ENCODE measurements at places on chromosomes 4 and X.

DNA sequence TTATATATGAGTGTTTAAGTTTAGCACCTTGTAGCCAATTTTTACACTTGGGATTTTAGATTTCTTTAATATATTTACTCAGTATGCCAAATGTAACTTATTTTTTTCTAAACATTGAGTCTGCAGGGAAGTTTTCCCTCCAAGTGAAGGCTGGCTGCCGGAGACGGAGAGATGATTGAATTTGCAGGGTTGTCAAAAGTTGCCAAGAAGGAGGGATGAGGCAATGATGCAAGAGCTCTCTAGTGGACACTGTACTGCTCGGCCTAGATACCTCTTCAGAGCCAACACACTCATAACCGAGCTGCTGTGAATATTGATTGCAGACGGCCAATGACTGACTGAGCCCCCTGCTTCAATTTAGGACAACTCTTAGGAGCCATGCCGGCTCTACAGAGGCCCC, 318.6 kb upstream of the CASK start:
- DNase-seq: no peak

DNA sequence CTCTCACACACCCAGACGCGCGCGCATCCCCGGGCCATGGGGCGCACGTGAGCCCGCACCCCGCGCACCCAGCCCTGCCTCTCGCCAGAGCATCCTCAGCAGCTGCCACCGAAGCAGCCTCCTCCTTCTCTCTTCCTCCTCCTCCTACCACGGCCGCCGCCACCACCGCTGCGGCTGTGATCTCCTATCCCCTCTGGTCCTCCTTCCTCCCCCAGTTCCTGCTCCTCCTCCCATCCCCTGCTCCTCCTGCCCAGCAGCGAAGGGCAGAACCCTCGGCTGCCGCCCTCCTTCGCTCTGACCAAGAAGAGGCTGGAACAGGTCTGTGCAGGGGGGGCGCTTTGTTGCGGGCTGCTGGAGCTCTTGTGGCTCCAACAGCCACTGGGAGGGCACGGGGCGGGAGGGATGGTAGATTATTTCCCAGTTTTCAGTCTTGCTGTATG, 148.7 kb upstream of the CHRDL1 start:
- DNase-seq: peak; percentile 74

DNA sequence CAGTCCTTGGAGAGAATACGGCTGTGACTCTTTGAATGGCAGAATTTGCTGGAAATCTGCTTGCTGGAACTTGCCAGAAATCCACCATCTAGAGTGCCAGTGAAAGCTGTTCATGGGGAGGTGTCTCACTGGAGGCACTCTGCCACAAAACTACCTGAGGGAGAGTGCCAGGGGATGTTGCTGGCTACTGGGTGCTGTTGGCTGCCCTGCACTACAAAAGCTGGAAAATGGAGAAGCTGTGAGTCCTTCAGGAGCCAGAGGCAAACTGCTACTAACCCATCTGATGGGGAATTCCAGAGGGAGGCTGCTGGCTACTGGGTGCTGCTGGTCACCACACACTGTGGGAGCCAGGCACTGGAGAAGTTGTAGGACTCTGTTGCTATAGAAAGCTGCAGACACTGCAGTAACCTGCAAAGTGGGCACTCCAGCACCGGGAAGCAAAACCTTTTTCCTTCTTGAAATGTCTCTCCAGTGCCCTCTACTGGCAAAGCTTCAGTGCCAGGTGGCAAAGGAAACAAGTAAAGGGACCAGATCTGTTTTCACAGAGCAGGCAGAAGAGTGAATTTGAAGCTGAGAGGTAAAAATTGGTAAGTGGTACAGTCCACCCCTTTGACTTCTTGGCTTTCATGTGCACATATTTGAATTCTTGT, 47.8 kb upstream of the HSD17B10 start:
- DNase-seq: peak; percentile 75

- DNase-seq: peak; percentile 64
These were observed 73.8 kb upstream of the FREM3 start for GRCh38 chr4:143773998-143774895.

DNA sequence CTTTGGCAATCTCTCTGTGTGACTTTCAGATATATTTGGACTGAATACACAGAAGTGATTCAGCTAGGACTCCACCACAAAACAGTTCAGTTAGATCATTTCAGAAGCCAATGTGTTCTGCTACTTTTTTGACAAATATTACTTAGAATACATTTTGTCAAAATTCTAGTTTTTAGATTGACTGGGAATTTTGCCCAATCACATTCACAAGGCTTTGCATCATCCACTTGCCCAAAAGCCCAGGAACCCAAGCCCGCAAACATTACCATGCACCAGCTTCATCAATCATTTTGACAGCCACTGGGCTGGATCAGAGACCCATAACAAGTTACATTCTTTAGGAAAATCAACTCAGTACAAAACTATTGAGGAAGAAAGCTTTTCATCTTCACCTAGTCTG, 256.6 kb upstream of the NDST3 start:
- peak; percentile 49 for DNase-seq

- peak; percentile 1 for DNase-seq
These were observed 253.6 kb downstream of the CBLL2 start for GRCh38 chrX:22526339-22526738.

DNA sequence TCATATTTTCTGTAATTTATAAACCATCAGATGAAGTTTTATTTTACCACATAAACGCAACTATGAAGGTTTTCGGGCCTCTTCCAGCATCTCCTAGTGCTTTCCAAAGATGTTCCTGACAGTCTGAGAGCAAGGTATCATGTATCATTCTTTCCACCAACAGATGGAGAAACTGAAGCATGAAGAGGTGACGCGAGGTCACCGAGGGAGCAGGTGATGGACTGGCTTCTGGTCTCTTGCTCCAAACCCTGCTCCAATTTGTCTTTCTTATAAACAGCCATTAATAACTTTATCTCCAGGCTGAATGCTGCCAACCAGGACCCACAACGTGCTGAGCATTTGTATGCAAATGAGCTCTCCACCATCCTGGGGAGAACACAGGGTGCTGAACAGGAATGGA, 86.3 kb upstream of the MAML3 start:
- peak; percentile 88 for DNase-seq

GRCh38 chrX:103157496-103158316, 57.2 kb upstream of the BEX4 start:
- DNase-seq: peak; percentile 25

DNA sequence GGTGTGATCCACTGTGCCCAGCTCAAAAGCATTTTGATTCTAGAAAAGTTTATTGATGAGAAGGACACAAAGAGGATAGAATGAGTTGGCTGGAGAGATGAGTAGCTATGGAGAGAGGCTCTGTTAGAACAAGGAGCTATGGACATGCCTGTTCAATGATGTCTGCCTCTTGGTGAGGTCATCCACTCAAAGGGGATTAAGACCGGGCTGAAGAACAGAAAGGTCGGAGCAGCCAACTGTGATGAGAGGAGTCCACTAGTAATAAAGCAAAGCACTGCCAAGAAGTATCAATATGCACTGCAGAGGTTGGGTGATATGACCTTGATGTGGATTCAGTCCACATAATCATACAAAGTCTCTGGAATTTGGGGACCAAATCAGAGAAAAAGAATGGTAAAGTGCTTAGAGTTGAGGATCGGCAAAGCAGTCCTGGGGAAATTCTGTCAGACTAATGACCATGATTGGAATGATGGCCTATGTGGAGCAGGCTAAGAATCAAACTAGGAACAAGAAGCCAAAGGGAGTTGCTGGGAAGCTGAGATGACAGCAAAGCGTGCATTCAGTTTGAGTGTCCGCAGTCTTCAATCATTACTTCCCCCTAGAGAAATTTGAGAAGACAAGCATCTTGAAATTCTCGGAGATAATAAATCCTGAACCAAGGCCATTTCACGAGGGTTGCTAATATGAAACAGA, 55.7 kb upstream of the MMAA start:
- DNase-seq: no peak

GRCh38 chrX:10395179-10395578, 225.2 kb downstream of the MID1 start:
- DNase-seq: no peak
